ENCODE measurements at places on chromosomes 6 and 20. TPM values are rescaled to one million over a fixed set of nuclear protein-coding genes. Genes with fewer than 3 reads are reported as not detected.

The R3HDML gene
- total RNA-seq: not detected

The ADGRF4 gene
- total RNA-seq: not detected

The CYP21A2 gene
- 0.32 TPM for total RNA-seq

The RALGAPB gene
- 48.0 TPM for total RNA-seq

The TPBG gene
- not detected for total RNA-seq

The PDRG1 gene
- 9.3 TPM for total RNA-seq

The CRISP3 gene
- not detected for total RNA-seq

DNA sequence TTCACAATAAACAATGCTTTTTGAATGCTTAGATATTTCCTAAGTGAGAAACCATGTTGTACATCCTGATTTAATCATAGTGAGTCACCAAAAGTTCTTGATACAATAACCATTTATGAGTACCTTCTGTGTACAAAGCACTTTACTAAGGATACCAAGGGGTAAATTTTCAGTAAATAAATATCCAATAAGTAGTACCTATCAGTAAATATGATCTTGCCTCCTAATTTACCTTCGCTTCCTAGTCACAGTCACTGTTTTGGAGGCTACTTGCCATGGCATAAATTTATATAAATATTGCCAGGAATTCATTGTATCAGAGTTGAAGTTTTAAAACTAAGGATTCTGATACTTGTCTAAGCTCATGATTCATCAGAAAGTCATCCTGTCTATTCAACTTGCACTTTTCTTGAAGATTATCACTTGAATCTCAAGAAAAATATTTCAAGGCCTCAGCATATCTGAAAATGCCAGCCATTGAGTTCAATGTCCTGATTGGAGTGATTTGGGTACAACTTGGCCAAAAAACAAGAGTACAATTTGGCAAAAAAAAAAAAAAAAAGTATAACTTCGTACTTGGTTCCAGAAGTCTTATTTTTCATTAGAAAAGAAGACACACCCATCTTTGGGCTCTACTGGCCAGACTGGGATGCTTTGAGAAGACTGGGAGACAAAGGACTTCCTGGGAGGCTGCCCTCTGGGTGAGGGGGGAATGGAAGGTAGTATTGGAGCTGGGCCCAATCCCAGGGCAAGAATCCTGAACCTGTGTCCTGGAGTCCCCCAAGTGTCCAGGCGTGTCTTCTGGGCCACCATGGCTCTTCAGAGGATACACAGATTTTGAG, 32.8 kb downstream of the RAB22A start:
- H3K27me3 ChIP-seq: no peaks in the 10 kb centered on the region
- DNase-seq: no peak
- H3K4me1 ChIP-seq: no peaks in the 10 kb centered on the region
- H3K36me3 ChIP-seq: peaks cover 3% of the 10 kb centered on the region

DNA sequence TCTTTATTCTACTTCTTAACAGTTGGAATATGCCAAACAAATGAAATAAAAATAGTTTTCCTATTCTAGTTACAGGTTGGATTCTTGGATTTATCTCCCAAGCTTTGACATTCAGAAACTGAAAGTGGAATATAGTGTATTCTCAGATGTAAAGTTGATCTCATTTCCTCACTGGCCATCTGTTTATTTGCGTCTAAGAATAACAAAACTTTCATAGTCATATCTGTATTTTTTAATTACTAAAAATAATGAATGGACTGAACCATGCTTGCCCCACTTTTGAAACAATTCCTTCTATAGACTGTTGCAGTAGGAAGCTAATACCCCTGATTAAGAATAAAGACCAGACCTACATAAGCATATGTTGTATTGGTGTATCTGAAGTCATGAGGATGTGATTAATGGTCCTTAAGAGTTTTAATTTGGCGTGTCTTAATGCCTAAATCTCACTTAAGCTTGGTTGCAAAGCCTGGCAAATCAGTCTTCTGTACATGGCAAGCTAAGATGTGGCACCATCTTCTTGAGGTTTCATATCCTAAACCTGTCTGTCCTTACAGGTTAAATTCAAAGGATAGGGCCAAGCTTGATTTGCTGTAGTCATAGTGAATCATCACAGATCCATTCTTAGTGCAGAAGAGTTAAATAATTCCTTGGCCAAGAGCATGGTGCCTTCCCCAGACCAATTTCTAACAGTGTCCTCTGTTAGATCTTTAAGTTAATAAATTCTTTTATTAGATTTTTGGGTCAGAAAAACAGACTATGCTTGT, 58.9 kb downstream of the FOXO3 start:
- H3K4me1 ChIP-seq: peaks cover 8% of the 10 kb centered on the region
- no peaks in the 10 kb centered on the region for H3K36me3 ChIP-seq
- H3K27ac ChIP-seq: no peak overlapping the region
- no peak overlapping the region for H3K4me3 ChIP-seq
- no peak for DNase-seq
- no peaks in the 10 kb centered on the region for H3K27me3 ChIP-seq

- no peaks in the 10 kb centered on the region for H3K36me3 ChIP-seq
- H3K4me3 ChIP-seq: no peak overlapping the region
- DNase-seq: no peak
- no peaks in the 10 kb centered on the region for H3K27me3 ChIP-seq
Observed at GRCh38 chr20:53773792-53774401, 180.3 kb upstream of the ZNF217 start.

- H3K27ac ChIP-seq: no peak overlapping the region
- H3K27me3 ChIP-seq: no peaks in the 10 kb centered on the region
- H3K36me3 ChIP-seq: no peaks in the 10 kb centered on the region
- no peak overlapping the region for H3K4me3 ChIP-seq
- DNase-seq: no peak
Observed at GRCh38 chr20:52193886-52194545, 2.4 kb upstream of the ZFP64 start.

DNA sequence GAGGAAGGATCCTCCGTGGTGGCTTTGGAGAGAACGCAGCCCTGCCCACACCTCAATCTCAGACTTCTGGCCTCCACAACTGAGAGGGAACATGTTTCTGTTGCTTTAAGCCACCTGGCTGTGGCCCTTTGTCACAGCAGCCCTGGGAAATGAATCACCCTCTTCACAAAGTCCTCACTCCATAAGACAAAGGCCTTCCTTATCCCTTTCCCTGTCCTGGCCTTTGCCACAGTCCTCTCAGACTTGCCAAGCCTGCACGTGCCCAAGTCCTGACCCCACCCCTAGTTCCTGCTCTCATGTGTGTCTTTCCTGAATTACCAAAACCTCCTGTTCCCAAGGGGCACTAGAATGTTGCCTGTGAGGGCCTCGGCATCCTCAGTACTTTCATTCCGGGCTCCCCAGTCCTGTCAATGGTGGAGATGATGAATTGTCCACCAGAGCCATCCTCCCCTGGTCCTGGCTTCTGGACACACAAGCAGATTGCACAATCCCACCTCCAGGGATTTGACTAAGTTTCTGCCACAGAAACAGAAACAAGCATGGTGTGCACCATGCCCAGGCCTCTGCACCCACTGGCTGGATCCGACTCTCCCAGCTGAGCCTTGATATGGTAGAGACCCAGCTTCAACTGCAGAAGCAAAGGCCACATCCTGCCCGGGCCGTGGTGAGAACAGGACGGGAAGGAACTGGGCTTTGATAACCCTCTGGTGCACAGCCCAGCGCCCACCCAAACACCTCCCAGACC, 232.6 kb upstream of the PDE10A start:
- DNase-seq: no peak
- H3K4me1 ChIP-seq: no peaks in the 10 kb centered on the region
- H3K27ac ChIP-seq: no peak overlapping the region
- H3K36me3 ChIP-seq: no peaks in the 10 kb centered on the region
- no peak overlapping the region for H3K4me3 ChIP-seq
- H3K27me3 ChIP-seq: no peaks in the 10 kb centered on the region

DNA sequence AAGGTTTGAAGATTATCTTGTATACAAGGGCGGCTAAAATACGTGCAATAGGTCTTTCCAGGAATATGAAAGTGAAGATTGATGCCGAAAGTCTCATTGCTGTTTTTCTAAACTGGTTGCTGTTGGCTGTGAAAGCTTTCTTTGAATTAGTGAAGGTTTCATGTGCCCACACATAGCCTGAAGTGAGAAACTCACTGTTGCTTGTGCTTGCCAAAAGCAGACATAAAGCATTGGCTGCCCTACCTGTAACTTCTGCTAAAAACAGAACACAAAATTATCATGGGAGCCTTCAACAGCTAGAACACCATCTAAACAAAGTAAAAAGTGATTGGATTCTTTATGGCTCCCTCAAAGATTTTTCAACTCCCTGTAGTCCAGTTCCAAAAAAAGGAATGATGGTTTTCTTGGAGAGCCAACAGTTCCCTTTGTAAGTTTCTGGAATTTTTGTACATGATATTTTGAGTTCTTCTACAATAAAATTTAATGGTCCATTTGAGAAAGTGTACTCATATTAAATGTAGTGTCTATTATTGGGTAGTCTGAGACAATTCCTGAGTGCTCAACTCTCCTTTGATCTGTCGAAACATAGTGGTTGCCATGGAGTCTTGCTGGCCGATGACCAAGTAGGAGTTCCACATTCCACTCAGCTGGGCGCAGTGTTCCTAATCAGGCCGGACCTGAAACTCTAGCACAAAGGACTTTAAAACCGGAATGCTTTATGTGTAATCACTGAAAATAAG, 68.5 kb downstream of the PLEKHG1 start:
- H3K36me3 ChIP-seq: no peaks in the 10 kb centered on the region
- no peak overlapping the region for H3K27ac ChIP-seq
- no peak for DNase-seq
- H3K4me3 ChIP-seq: no peak overlapping the region
- no peaks in the 10 kb centered on the region for H3K27me3 ChIP-seq

DNA sequence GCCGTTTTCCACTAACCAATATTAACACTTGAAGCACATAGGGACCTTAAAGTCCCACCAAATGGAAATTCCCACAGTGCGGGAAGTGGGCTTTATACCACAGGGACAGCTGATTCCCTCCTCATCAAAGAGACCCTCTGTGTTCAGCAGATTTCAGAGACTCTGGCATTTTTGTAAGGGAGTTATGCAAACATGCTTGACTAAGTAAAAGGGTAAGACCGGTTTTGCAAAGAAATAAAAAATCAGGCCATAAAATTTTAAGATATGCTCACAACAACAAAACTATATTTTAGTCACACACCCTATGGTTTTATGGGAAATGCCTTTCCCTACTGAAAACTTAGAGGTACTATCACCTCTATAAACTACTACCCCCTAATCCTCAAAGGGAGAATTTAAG, 45.4 kb upstream of the SPTLC3 start:
- no peaks in the 10 kb centered on the region for H3K36me3 ChIP-seq
- no peak overlapping the region for H3K4me3 ChIP-seq
- DNase-seq: no peak
- H3K27ac ChIP-seq: no peak overlapping the region
- no peaks in the 10 kb centered on the region for H3K4me1 ChIP-seq

- H3K27me3 ChIP-seq: no peaks in the 10 kb centered on the region
- DNase-seq: no peak
- no peak overlapping the region for H3K4me3 ChIP-seq
Observed at GRCh38 chr6:82840571-82840970, 225.1 kb downstream of the UBE3D start.

- no peak overlapping the region for H3K27ac ChIP-seq
- no peaks in the 10 kb centered on the region for H3K36me3 ChIP-seq
- no peak overlapping the region for H3K4me3 ChIP-seq
- no peaks in the 10 kb centered on the region for H3K27me3 ChIP-seq
- H3K4me1 ChIP-seq: no peaks in the 10 kb centered on the region
Observed at GRCh38 chr6:134741200-134741536, 208.7 kb downstream of the ALDH8A1 start.

DNA sequence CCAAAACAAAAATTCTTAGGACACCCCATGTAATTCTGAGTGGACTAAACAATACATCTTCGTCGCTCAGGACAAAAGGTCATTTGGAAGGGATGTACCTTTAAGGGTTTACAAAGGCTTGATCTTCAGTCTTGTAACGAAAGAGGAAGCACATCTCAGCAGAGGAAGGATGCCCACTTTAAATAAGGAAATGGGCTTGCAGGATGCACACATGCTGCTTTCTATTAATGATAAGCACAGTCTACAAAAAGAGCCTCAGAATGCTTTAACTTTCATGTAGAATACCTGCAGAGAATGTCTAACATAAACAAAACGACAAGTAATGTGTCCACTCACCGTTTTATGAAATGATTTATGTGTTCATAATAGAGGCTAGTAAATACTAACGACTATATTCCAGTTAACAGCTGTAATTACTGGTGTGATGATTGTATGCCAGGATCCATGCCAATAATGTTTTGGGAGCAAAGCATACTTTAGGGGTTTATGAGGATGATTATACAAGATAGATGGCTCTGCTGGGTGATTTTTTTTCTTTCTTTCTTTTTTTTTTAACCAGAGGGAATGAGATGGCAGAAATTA, 216.9 kb downstream of the GMDS start:
- no peak overlapping the region for H3K27ac ChIP-seq
- DNase-seq: no peak
- H3K27me3 ChIP-seq: no peaks in the 10 kb centered on the region
- no peaks in the 10 kb centered on the region for H3K36me3 ChIP-seq
- H3K4me3 ChIP-seq: no peak overlapping the region

DNA sequence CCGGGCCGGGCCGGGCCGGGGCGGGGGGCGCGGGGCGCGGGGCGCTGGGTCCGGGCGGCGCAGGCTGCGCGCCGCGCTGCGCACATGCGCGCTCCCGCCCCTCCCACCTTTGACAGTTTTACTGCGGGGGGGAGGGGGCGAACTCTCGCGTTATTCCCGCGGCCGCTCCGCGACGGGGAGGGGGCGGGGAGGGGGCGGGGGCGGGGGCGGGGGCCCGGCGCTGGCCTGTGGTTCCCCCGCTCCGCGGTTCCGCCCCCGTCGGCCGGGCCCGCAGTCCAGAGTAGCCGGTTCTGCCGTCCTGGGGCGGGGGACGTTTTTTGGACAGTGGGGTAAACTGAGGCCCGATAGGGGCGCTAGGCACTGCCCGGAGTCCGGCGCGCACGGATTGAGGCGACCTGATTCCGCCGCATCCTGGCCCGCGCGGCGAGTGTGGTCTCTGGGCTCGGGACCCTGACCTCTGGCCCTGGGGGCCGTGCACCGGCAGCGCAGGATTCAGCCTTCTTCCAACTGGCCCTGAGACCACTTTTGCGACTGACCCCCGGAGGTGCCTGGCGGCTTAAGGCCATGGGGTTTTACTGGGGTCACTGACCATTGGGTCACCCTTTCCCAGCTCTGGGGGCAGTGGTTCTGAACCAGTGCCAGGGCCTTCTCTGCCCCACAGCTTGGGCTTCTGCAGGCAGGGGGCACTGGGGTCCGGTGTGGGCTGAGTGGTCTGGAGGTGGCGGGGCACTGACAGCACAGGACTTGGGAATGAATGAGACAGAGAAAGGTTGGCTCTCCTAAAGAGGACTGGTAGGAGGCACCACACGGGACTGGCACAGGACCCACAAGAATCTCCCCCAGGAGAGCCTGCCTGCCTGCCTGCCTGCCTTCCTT, at the start of gene ZNF512B:
TSS of gene ZNF512B (minus strand) at position 93 of the 876 bp plus-strand sequence. CDS start 1,980 bp downstream, outside the sequence.
- peak within 1 kb of the TSS; percentile 70 for H3K4me3 ChIP-seq
- H3K27me3 ChIP-seq: no peaks in the 10 kb centered on the region
- peak; percentile 65 for DNase-seq
- peak within 1 kb of the TSS; percentile 80 for H3K27ac ChIP-seq
